ENCODE measurements at places on chromosomes 1 and 21.

GRCh38 chr21:33026878-33027400, 1.2 kb downstream of the OLIG2 start:
- no peak for DNase-seq

GRCh38 chr1:150985179-150985825, 3.2 kb downstream of the ANXA9 start:
- no peak for DNase-seq

- peak; percentile 76 for DNase-seq
Observed at GRCh38 chr1:112706505-112707220, at the start of gene RHOC. RHOC (minus strand) TSS chr1:112707127; CDS start chr1:112703799, 3,328 bp downstream.

DNA sequence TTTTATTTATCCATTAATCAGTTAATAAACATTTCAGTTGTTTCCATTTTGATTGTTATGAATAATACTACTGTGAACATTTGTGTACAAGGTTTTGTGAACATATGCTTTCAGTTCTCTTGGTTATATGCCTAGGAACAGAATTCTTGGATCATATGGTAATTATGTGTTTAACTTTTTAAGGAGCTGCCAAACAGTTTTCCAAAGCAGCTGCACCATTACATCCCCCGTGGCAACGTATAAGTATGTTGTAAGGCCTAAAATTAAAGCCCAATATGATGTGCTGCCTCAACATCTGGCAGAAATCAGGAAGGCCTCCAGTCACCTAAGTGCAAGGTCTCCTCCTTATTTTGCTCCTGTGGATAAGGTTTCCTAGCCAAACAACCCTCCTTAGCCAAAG, 235.6 kb upstream of the CACYBP start:
- no peak for DNase-seq

- no peak for DNase-seq
Observed at GRCh38 chr1:86756062-86756406, 51.7 kb downstream of the SH3GLB1 start.

All from MG63 (cell line).